ENCODE measurements at places on chromosomes 11 and 22.

- no peak for DNase-seq
Measured at GRCh38 chr11:104905271-104905670, 7.0 kb upstream of the CASP12 start.

GRCh38 chr11:117449111-117449693, 121.5 kb downstream of the CEP164 start:
- DNase-seq: no peak

GRCh38 chr11:100119176-100119575, 567.9 kb upstream of the ARHGAP42 start:
- DNase-seq: no peak

- DNase-seq: no peak
Measured at GRCh38 chr11:41836431-41836830, 377.0 kb upstream of the LRRC4C start.

GRCh38 chr22:38348751-38349496, 31.7 kb upstream of the CSNK1E start:
- DNase-seq: no peak

DNA sequence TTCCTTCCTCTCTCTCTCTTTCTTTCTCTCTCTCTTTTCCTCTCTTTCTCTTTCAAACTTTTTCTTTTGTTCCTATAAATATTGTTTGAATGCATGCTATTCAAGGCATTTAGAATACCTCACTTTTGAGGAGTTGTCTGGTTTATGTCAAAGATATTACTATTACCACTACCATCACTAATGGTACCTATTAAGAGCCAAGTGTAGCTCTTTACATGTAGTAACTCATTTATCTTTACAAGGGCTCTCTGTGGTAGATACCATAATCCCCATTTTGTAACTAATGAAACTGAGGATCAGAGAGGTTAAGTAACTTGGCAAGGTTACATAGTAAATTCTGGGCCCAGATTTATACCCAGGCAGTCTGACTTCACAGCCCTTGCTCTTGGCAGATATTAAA, 116.0 kb downstream of the CSTPP1 start:
- DNase-seq: no peak

DNA sequence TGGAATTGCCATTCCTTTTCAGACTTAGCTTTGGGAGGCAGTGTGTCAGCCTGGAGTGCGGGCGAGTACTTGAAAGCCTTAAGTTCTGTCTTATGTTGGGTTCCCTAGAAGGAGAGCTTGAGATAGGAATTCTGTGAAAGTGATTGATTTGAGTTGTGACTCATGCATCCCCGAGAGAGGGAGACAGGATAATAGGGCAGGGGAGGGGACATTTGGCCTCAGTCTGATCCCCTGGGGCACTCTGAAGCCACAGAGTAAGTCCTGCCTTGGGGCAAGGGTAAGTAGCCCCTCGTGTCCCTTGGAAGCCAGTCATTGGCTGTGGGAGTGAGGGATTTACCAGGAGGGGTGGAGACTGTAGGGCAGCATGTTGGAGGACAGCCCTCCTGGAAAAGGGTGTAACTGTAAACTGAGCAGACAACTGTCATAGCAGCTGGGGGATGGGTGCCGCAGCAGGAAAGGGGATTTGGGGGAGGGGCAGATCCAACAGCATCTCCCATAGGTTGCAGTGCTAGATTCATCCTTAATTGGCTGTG, 44.0 kb downstream of the KIAA1671 start:
- DNase-seq: no peak

DNA sequence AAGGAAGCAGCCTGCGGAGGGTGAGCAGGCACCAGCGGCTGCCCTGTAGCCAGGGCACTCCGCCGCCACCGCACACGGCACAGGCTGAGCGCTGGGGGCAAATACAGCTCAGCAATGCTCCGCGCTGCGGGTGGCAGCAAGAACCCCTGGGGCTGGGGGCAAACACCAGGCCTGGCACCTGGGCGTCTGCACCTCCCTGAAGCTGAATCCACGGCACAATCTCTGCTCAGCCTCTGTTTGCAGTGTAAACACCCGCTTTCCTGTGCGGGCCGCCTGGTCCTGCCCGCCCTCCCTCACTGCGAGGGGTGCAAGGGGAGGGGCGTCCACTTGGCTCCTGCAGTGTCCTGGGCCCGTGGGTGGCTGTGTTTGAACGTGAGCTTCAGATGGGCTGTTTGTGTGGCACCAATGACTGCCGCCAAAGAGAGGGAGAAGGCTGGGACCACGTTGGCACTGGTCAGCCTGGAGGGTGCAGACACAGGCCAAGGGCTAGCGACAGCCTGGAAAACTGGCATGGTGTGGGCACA, 14.8 kb upstream of the MPPED1 start:
- DNase-seq: no peak

DNA sequence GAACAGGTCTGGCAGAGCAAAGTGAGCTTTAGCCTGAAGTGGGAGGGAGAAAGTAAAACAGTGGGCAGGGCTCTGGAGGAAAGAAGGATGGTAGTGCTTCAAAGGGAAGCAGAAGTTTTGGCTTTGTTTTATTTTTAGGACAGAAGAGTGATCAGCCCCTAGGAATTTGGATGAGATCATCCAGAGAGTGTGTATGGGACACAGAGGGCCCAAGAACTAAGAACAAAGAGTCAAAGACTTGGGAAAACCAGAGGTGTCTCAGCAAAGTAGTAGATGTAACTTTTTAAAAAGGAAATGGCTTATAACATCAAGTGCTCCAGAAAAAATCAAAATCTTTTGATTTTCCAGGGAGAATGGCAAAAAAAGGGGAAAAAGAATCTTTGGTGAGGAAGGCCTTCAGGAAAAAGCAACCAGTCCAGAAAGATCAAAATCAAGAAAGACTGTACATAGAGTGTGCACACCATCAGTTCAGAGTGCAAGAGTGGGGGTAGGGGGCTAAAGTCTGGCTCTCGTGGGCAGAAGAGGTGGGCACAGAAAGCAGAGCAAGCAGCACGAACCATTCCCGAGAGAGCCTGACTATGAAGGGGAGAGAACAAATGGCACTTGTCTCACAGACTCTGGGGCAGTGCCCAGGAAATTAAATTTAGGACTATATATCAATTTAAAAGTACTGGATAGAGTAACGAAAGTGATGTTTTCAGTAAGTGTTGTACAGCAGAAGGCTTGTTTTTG, 30.0 kb downstream of the MAPK1 start:
- peak; percentile 42 for DNase-seq

DNA sequence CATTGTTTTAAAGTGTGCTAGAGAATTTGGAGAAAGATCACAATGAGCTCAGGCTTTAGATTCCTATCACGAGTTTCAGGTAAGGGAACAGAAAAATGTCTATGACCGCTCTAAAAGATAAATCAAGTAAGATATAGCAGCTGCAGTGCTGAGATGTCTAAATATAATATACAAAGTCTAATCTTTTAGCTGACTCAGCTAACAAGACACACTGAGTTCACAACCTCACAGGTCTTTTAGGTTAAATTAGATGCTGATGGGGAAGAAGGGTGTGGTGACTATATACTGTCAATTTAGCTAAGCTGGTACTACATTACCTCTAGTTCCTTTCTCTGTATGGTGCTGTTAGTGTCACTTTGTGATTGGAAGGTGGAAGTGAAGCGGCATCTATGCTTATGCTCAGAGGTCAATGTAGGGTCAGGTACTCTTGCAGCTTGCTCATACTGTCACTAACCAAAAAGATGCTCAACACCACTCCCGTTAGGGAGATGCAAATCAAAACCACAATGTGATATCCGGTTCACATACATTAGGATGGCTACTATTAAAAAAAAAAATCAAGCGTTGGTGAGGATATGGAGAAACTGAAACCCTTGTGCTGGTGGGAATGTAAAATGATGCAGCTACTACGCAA, 283.5 kb downstream of the SWAP70 start:
- no peak for DNase-seq

DNA sequence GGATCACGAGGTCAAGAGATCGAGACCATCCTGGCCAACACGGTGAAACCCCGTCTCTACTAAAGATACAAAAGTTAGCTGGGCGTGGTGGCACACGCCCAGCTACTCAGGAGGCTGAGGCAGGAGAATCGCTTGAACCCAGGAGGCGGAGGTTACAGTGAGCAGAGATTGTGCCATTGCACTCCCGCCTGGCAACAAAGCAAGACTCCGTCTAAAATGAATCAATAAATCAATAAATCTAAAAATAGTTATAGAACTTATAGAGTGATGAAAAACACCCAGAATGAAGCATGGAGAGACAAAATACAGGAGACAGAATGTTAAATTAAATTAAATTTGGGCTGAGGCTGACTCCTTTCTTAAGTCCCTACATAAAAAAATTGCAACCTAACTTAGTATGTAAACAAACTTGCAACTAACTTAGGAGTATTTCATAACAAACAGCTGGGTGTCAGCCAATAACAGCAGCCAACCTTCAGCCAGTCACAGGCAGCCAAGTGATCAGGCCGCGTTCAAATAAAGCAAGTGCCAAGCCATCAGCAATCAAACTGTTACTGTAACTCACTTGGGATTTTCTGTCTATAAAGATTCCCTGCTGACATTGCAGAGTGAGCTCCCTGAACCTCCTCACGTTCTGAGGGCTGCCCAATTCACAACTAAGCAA, 7.3 kb upstream of the TP53AIP1 start:
- DNase-seq: no peak

- DNase-seq: no peak
Measured at GRCh38 chr22:49712195-49712791, 115.4 kb downstream of the BRD1 start.

DNA sequence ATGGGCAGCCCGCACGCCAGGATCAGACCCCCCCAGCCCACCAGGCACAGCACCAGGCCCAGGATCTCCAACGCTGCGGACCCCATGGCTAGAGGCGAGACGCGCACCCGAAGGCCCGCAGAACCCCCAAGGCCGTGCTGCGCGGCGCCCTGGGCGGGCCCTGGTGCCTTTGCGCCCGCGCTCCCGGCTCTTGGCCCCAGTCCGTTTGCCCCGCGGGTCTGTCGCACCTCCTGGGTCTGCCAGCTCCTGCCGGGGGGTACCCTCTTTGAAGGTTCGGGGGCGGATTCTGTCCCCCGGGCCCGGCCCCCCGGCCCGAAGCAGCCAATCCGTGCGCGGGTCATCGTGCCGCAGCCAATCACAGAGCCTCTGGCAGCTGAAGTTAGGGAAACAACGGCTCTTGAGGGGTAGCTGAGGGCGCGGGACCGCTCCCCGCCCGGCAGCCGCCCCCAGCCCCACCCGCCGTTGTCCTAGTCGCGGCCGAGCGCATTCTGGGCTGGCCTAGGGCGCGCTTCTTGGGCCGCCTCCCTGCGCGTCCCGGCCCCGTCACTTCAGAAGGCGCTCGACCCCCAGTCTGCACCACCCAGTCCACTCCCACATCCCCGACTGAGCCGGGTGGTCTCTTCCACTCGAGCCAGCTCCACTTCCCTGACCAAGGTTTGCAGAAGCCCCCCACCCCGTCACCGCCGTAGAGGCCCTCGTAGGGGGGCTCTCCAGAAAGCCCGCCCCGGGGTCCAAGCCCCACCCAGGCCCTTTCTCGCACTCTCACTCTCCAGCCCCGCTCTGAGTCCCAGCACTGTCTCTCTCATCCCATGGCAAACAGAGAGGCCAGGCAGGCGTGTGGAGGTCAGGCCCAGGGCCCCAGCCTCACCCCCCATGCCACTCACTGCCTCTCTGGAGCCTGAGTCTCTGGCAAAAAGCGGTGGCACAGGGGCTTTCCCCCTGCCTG, at the start of gene CLDN5:
Gene CLDN5 (minus strand): TSS at position 241 of the 946 bp plus-strand sequence. CDS start 155 bp downstream, at position 86.
- DNase-seq: no peak
